ENCODE measurements at places on chromosomes 4 and X.

DNA sequence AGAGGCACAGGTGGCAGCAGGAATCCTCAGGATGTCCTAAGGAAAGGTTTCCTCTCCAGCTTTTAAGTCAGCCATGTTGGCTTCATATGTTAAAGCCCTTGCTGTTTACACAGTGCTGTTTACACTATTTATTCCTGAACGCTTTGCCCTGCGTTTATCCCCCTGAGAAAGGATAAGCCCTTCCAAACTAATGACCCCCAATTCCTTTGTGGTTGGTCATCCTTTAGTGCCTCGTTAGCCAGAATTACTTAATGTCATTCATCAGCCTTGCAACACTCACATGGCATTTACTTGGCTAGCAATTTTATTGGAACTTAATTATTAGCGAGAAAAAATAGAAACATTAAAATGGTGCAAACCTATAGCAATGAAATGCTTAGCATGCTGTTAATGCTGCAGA lies 23.8 kb downstream of the VCX2 start:
- H3K27me3 ChIP-seq: no peaks in the 10 kb centered on the region
- H3K27ac ChIP-seq: no peak overlapping the region
- no peaks in the 10 kb centered on the region for H3K36me3 ChIP-seq
- no peak overlapping the region for H3K4me3 ChIP-seq

GRCh38 chr4:2290974-2291704 lies 29.2 kb upstream of the MXD4 start:
- H3K4me1 ChIP-seq: peaks cover 14% of the 10 kb centered on the region
- H3K4me3 ChIP-seq: no peak overlapping the region
- H3K36me3 ChIP-seq: no peaks in the 10 kb centered on the region
- H3K27ac ChIP-seq: no peak overlapping the region

GRCh38 chr4:183390374-183390773 lies 54.1 kb upstream of the CDKN2AIP start:
- no peaks in the 10 kb centered on the region for H3K36me3 ChIP-seq
- no peaks in the 10 kb centered on the region for H3K27me3 ChIP-seq
- no peak overlapping the region for H3K4me3 ChIP-seq
- H3K4me1 ChIP-seq: no peaks in the 10 kb centered on the region

DNA sequence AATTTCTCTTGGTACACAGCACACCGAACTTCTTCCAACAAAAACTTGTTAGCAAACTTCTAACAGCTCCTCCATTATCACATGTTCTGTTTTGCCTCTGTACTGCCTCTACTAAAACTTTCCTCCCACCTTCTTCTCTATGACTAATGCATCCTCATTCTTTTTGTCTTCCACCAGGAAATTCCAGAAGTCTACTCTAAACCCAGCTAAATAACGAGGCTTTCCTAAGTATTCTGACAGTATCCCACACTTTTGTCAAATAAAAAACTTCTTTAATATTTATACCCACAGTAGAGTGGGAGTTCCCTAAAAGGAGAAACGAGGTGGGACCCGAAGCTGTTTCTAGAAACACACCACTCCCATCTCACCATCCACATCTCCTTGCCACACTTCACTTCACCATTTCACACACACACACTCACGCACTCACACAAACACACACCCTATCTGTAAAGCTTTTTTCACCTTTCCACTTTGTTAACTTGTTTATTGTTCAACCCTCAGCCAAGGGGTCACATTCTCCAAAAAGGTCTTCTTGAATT lies 280.3 kb downstream of the ARAP2 start:
- no peaks in the 10 kb centered on the region for H3K36me3 ChIP-seq
- H3K4me3 ChIP-seq: no peak overlapping the region
- no peaks in the 10 kb centered on the region for H3K27me3 ChIP-seq
- no peak overlapping the region for H3K27ac ChIP-seq

DNA sequence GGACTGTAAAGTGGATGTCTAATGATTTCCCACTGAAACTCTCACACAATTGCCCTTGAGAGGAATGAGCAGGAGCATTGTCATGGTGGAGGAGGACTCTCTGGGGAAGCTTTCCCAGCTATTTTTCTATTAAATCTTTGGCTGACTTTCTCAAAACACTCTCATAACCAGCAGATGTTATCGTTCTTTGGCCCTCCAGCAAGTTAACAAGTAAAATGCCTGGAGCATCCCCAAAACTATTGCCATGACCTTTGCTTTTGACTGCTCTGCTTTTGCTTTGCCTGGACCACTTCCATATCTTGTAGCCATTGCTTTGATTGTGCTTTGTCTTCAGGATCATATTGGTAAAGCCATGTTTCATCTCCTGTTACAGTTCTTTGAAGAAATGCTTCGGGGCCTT lies 120.2 kb upstream of the PDE5A start:
- no peak for DNase-seq
- no peaks in the 10 kb centered on the region for H3K36me3 ChIP-seq
- no peak overlapping the region for H3K27ac ChIP-seq
- no peaks in the 10 kb centered on the region for H3K27me3 ChIP-seq
- no peaks in the 10 kb centered on the region for H3K4me1 ChIP-seq

DNA sequence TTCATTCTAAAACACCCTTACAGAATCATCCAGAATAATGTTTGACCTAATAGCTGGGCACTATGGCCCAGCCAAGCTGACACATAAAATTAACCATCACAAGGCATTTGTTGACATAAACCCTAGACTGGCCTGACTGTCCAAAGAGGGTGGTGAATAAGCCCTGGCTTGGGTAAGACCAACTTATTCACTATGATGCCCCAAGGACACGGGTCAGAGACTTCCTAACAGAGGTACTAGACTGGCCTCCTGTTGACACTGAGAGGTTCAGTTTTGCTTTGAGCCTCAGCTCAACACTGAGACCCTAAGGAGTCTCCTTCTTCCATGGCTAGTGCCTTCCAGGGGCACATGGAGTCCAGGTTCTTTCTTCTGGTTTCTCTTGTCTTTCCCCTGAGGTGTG lies 21.3 kb downstream of the FGF2 start:
- H3K27ac ChIP-seq: no peak overlapping the region
- H3K4me3 ChIP-seq: no peak overlapping the region
- DNase-seq: no peak
- H3K27me3 ChIP-seq: no peaks in the 10 kb centered on the region
- peaks cover 4% of the 10 kb centered on the region for H3K36me3 ChIP-seq
- peaks cover 2% of the 10 kb centered on the region for H3K4me1 ChIP-seq

GRCh38 chr4:26992657-26993361 lies 132.2 kb downstream of the STIM2 start:
- H3K4me3 ChIP-seq: no peak overlapping the region
- no peak overlapping the region for H3K27ac ChIP-seq
- peaks cover 5% of the 10 kb centered on the region for H3K4me1 ChIP-seq
- H3K27me3 ChIP-seq: no peaks in the 10 kb centered on the region
- H3K36me3 ChIP-seq: peaks cover 18% of the 10 kb centered on the region
- DNase-seq: no peak

GRCh38 chr4:17528551-17529165 lies 13.7 kb downstream of the CLRN2 start:
- H3K4me1 ChIP-seq: no peaks in the 10 kb centered on the region
- no peak for DNase-seq
- H3K27me3 ChIP-seq: no peaks in the 10 kb centered on the region
- H3K36me3 ChIP-seq: no peaks in the 10 kb centered on the region

DNA sequence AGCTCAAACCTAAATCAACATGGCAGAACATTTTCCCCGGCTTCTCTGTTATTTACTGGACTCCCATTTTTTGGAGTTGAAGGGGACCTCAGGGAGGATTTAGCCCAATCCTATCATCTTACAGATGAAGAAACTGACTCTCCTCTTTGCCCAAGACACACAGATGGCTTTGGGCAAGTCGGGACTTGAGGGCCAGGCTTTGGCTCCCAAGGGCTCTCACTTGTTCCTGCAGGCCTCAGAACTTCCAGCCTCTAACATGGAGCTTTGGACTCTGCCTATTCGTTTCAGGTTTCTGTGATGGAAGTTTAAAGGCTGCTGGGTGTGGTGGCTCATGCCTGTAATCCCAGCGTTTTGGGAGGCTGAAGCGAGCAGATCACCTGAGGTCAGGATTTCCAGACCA lies 59.5 kb downstream of the RHOH start:
- H3K4me1 ChIP-seq: peaks cover 9% of the 10 kb centered on the region
- H3K27ac ChIP-seq: no peak overlapping the region
- no peak overlapping the region for H3K4me3 ChIP-seq
- H3K36me3 ChIP-seq: no peaks in the 10 kb centered on the region

DNA sequence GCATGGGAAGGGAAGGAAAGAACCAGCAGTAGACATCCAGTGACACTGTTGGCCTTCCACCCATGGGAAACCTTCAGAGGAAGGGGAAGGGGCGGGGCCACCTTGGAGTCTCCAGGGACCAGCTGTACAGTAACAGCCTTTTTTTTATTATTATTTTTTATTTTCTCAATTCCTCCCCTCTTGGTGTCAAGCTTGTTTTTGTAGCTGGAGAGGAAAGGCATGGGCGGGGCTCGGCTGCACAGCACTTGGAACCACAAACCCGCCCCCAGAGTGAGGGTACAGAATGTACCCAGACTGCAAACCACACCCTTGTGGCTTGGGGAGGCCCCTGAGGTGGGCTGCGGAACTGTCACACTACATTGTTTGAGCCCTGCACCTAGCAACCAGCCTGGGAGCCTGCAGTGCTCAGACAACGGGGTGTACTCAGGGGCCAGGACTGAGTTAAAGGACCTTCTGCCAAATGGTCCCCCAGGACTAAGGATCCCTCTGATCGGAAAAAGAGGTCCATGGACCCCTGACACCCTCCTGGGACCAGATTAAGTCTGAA lies 45.7 kb downstream of the PRPS1 start:
- no peak overlapping the region for H3K4me3 ChIP-seq
- no peaks in the 10 kb centered on the region for H3K36me3 ChIP-seq
- H3K4me1 ChIP-seq: peaks cover 2% of the 10 kb centered on the region
- H3K27ac ChIP-seq: no peak overlapping the region
- no peak for DNase-seq

DNA sequence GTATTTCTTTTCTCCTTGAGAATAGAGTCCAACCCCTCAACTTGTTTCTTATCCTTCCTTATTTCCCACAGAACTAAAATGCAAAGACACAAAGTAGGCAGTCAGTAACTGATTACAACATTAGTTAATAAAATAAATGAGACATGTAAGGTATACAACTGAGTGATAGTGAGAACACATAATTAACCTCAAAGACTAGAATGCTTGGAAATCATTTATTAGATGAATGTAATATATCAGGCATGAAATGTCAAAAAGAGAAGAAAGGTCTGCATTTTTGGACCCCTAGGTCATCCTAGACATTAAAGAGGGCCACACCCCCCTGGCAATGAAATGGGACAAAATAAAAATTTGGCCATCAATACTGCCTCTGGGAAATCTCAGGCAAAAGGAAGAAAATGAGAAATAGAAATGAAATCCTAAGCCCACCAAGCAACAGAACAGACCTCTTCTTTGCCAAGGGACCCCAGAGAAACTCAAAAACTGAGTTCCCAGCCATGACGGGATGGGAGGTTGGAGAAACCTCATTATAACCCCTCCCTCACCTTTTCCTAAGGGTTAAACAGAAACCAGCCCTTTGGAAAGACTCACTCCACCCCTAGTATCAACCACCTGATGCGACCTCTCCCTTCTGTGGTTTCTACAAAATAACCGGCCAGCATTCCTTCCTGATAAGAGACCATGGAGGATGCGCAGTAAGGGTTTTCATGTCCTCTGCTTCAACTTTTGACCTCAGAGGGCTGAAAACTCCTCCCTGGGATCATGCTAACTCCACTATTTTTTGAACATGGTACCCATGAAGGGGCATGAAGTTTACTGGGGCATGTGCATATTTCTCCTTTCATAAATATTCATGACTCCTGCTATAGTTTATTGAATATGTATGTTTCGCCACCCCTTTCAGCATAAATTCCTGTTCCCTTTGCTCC lies 90.0 kb upstream of the EXOC1L start:
- no peak for DNase-seq
- no peaks in the 10 kb centered on the region for H3K27me3 ChIP-seq
- no peaks in the 10 kb centered on the region for H3K36me3 ChIP-seq

- no peaks in the 10 kb centered on the region for H3K27me3 ChIP-seq
- no peak for DNase-seq
- no peaks in the 10 kb centered on the region for H3K36me3 ChIP-seq
- H3K4me1 ChIP-seq: peaks cover 21% of the 10 kb centered on the region
Observed at GRCh38 chrX:41515376-41515775, 68.2 kb downstream of the NYX start.

DNA sequence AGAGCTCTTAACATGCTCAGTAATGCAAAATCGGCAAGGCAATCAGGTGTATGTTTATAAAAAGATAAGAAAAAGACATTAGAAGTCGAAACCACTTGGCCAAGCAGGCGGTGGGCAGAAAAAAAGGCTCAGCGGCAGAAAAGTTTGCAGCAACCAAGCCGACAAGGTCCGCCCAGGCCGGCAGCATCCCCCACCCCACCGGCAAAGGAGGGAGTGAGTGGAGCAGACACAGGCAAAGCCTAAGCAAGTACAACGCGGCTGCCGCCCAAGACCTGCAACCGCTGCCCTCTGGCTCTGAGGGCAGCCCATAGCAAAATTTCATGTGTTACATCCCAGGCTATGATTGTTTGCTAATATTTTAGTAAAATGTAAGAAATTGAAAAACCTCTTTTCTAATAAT lies 125.4 kb upstream of the ZCCHC13 start:
- no peaks in the 10 kb centered on the region for H3K4me1 ChIP-seq
- H3K27me3 ChIP-seq: no peaks in the 10 kb centered on the region
- no peak overlapping the region for H3K4me3 ChIP-seq
- peak; percentile 0 for DNase-seq
- no peaks in the 10 kb centered on the region for H3K36me3 ChIP-seq

DNA sequence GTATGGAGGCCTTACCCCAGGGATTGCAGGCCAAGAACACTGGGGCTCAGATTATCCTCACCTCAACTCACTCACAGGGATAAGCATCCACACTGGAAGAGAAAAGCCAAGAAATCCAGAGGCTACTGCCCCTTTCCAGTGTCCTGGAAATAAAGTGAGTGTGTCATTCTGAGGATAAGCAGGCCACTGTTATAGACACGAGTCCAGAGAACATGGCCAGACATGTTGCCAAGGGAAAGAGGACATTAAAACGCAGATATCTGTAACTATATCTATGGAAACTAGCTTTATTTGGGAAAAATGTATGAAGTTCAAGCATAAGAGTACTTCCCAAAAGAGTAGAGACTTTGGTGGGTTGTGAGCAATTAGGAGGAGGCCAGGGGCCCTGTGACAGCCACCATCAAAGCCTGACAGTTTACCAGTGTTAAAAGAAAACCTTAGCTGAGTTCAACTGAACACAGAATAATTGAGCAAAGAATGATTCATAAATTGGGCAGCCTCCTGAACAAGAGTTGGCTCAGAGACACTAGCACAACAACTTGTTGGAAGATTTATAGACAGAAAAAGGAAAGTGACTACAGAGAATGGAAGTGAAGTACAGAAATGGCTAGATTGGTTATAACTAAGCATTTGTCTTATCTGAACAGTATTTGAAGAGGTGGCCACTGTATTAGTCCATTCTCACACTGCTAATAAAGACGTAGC lies 1222.2 kb downstream of the STIM2 start:
- H3K4me3 ChIP-seq: no peak overlapping the region
- no peaks in the 10 kb centered on the region for H3K4me1 ChIP-seq
- H3K27me3 ChIP-seq: no peaks in the 10 kb centered on the region
- no peak overlapping the region for H3K27ac ChIP-seq
- H3K36me3 ChIP-seq: no peaks in the 10 kb centered on the region

DNA sequence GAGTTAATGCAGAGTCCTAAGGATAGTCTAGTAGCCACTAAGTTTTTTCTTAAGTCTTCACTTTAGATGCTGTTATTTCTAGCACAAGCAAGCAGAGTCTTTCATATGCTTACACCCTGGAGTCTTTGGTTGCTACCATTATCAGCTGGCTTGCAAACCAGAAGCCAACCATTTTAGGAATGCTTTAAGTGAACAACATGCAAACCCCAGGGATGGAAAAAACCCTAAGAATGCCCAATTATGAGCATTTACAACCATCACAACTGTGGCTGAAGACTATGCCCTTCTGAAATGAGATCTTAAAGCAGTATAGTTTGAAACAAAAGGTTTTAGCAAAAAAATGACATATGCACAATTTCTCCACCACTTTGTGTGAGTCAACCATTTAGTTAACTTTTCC lies 6.6 kb downstream of the MID1IP1 start:
- no peak for DNase-seq
- no peaks in the 10 kb centered on the region for H3K4me1 ChIP-seq
- H3K27me3 ChIP-seq: no peaks in the 10 kb centered on the region
- no peak overlapping the region for H3K4me3 ChIP-seq

Measured in neuronal stem cell (in vitro differentiated cells).